ENCODE measurements at places on chromosomes 2 and 18. TPM values are rescaled to one million over a fixed set of nuclear protein-coding genes. Genes with fewer than 3 reads are reported as not detected.

GRCh38 chr2:144165599-144166250, 354.2 kb downstream of the ZEB2 start:
- DNase-seq: no peak

KLHL14 gene
- not detected for total RNA-seq

- DNase-seq: no peak
Measured at GRCh38 chr18:48036226-48036625, 105.8 kb upstream of the SMAD2 start.

SLC40A1 gene
- 15.6 TPM for total RNA-seq

BOLL gene
- not detected for total RNA-seq

DNA sequence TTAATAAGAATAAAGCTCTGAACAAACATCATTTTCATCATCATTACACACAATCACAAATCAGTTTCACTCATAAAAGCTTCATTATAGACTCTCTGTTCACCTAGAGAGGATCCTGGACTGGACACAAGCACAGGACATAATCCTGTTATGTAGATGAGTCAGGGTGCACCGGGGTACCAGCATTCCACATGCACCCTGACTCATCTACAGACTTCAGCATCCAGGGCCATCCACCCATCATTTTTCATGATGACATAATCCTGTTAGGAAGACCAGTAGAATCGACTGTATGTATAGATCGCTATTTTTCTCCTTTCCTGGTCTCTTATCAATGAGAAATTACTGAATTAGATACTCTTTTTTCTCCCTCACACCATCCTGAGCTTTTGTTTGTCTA, 73.7 kb upstream of the PIK3C3 start:
- DNase-seq: no peak

DNA sequence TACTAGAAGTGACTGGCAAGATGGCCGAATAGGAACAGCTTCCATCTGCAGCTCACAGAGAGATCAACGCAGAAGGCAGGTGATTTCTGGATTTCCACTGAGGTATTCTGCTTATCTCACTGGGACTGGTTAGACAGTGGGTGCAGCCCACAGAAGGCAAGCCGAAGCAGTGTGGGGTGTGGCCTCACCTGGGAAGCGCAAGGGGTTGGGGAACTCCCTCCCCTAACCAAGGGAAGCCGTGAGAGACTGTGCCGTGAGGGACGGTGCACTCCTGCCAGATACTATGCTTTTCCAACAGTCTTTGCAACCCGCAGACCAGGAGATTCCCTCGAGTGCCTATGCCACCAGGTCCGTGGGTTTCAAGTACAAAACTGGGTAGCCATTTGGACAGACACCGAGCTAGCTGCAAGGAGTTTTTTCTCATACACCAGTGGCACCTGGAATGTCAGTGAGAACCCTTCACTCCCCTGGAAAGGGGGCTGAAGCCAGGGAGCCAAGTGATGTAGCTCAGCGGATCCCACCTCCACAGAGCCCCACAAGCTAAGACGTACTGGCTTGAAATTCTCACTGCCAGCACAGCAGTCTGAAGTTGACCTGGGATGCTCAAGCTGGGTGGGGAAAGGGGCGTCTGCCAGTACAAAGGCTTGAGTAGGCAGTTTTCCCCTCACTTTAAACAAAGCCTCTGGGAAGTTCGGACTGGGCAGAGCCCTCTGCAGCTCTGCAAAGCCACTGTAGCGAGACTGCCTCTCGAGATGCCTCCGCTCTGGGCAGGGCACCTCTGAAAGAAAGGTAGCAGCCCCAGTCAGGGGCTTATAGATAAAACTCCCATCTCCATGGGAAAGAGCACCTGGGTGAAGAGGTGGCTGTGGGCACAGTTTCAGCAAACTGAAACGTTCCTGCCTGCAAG, 40.1 kb downstream of the PLEK start:
- DNase-seq: no peak

NDUFS1 gene
- total RNA-seq: 191 TPM

RHOB gene
- total RNA-seq: 1,028 TPM

DNA sequence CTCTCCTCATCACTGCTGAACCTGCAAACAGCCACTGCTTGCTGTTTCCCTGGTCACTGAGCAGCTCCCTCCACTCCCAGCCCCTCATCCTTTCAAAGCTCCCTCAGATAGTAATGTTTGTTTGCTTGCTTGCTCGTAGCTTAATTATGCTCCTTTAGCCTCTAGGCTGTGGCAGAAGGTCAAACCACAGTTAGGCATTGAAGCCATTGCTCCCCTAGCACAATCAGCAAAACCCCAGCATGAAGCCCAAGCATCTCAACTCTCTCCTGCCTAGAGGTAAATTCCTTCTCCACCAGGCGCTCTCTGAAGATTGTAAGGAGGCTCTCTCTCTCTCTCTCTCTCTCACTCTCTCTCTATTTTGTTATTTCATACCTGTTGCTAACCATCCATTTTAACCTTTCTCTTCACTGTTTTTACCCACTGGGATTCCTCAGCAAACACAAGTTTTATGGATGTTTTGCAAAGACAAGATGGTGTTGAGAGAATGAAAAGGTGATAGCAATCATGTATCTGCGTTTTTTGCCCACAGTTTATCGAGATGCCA, 135.9 kb upstream of the HNRNPA3 start:
- DNase-seq: no peak

GRCh38 chr2:239586651-239587310, 186.0 kb upstream of the HDAC4 start:
- no peak for DNase-seq

INHA gene
- not detected for total RNA-seq

ITGB6 gene
- total RNA-seq: 0.07 TPM

GRCh38 chr2:116133381-116133942, 1681.0 kb upstream of the DDX18 start:
- no peak for DNase-seq

DNA sequence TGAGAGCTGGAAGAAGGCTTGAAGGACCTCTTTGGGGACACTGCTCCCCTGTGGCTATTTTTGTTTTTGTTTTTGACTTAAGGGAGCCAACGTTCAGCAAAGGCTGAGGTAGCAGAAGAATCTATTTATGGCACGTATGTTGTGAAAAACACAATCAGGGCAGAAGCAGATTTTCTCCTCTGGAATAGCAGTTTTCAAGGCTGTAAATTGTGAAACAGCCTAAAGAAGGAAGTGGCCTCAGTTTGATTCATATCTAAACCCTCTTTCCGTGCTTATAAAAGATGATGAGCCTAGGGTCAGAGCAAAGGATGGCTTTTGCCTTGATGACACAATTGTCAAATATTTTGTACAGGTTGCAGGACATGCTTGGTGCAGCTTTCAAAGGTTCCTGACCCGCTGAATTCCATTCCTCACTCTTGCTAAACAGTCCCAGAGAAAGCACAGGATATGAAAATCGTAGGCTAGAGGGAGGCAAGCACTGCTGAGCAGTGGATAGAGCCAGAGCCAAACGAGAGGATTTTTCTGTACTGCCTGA, 106.2 kb upstream of the DLX2 start:
- DNase-seq: no peak

CCDC138 gene
- 7.3 TPM for total RNA-seq

DNA sequence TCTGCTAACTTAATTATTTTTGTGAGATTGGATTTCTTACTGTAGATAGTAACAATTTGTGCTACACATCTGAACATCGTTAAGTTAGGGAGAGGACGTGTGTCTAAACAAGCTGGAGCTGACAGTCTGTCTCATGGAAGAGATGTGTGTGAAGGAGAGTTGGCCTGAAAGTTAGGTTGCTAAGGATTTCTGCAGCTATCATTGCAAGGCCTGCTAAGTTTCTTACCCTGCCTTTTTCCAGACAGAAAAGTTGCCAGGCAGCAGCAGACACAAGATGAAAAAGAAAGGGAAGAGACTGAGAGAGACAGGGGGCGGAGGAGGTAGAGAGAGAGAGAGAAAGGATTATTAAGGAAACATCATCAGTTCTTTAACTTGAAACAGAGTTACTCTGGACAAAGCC, 4.1 kb upstream of the LRP1B start:
- DNase-seq: no peak

- no peak for DNase-seq
Measured at GRCh38 chr2:209236377-209236776, 187.5 kb upstream of the MAP2 start.

DNA sequence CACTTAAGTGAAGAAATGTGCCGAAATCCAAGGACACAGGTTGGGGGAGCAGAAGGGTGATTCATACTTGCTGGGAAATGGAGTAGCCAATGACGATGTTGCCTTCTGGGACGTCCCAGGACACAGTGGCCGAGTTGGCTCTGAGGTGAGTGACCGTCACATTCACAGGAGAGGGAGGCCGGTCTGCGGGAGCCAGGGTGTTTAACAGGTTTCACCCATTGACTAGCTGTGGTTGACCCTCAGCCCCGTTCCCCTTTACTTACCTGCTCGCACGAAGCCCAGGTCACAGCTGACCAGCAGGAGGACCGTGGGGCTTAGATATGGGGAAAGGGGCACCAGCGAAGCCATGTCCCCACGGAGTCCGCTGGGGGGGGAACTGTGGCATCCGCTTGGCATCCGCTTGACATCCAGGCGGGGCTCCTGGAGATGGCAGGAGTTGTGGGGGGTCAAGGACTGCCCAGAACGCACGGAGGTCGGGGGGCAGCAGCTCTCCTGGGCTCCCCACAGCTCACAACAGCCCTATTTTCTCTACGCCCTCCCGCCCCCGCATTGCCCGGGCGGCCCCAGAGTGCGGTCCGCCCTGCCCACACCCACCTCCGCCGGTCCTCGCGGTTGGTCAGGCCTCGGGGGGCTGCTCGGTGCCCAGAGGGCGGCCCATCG, 586 bp downstream of the FNDC4 start:
- no peak for DNase-seq

- DNase-seq: peak; percentile 85
Measured at GRCh38 chr2:43226558-43226954, at the start of gene ZFP36L2. TSS of gene ZFP36L2 (minus strand) at chr2:43226606. CDS start at chr2:43226315, 291 bp downstream.

PIK3C3 gene
- total RNA-seq: 43.0 TPM

DNA sequence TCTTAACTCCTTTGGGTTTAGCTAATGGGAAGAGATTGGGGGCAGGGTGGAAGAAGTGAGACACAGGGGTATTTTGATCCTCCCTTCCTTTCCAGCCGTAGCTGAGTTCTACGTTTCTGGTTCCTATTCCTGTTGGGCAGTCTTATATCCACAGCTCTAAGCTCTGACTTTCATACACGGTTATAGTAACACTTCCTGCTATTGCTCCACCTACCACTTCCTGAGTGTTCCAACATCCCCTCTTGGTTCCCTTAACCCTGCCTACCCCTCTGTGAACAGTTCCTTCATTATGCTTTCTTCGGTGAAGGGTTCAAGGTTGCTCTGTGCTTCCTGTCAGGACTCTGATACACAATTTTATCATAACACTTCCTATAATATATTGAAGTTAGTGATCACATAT, 205.1 kb downstream of the DNAH7 start:
- DNase-seq: no peak

GRCh38 chr2:106269591-106270291, 75.6 kb upstream of the UXS1 start:
- DNase-seq: no peak

- DNase-seq: no peak
Measured at GRCh38 chr2:128308284-128308731, 10.4 kb downstream of the HS6ST1 start.

GRCh38 chr2:20552847-20553246, 98.1 kb downstream of the HS1BP3 start:
- DNase-seq: no peak

R3HDM1 gene
- total RNA-seq: 6.6 TPM

DNA sequence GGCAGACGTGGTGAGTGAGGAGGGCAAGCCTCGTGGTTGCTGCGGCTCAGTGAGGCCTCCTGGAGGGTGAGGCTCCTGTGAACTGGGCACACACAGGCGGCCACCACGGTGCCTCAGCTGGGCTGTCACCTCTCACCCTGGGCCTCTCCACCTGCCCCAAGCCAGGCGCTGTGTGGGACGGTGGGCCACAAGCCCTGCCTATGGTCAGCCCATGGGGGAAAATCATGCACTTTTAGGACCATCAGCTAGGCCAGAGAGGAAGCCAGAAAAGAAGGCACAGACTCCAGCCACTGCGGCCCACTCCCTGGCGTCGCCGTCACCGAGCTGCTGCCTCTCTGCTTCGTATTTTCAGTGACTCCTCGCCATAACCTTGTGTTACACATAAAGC, 28.5 kb upstream of the HS6ST1 start:
- no peak for DNase-seq

GRCh38 chr2:63914311-63914710, 72.6 kb downstream of the UGP2 start:
- DNase-seq: no peak

SIX3 gene
- total RNA-seq: not detected

DPP10 gene
- not detected for total RNA-seq

DNA sequence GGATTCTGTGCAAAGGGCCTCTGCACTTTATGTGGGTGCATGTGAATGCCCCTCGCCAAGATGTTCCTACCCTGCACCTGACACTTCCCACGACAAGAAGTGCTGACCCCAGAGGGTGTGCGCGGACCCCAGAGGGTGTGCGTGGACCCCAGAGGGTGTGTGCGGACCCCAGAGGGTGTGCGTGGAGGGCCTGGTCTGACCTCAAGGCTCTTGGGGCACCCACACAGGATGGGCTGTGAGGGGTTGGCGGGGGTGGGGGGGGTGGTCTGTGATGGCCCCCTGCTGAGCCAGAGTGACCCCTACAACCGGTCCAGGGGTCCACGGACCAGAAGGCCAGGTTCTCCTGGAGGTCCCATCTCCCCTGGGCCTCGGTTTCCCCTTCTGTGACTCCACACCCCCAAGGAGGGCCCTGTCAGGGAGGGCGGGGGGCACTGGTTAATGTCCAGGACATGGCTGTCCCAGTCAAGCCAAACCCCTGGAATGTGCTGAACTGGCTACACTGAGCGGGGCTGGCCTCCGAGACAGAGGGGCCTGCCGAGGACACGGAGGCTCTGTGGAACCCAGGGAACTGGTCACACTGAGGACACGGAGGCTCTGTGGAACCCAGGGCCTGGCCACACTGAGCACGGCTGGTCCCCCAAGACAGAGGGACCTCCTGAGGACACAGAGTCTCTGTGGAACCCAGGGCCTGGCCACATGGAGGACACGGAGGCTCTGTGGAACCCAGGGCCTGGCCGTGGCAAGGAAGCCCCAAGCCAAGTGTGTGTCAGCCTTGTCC, 3.1 kb downstream of the NEU4 start:
- no peak for DNase-seq

DNA sequence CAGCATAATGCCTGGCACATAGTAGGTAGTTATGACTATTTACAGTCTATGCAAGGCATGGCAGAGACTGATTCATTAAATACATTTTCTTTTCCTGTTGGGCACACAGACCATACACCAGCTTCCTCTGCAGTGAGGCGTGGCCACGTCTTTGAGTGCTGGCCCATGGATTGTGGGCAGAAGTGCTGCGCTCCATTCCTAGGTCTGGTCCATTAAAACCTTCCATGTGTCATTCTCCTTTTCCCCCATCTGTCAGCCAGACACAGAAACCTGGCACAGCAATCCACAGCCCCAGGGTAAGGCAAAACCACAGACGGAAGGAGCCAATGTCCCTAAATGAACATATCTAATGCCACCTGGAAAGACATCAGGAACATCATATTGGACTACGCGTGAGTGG, 141.9 kb downstream of the TTC32 start:
- no peak for DNase-seq

NCKAP5 gene
- 0.39 TPM for total RNA-seq

GRCh38 chr2:231355508-231356465, 39.7 kb upstream of the B3GNT7 start:
- DNase-seq: no peak
